ENCODE measurements at places on chromosomes 16 and 17.
A peak's percentile ranks its signal among the peaks of the same experiment; 100 is the strongest.

- peak; percentile 60 for DNase-seq
These were observed 44.7 kb downstream of the CYTH1 start for GRCh38 chr17:78737332-78737731.

GRCh38 chr17:48593840-48594537, 410 bp upstream of the HOXB5 start:
- peak; percentile 75 for DNase-seq

GRCh38 chr17:57935833-57936807, 19.1 kb downstream of the CUEDC1 start:
- DNase-seq, result no peak

GRCh38 chr16:78105517-78105916, 6.1 kb downstream of the WWOX start:
- DNase-seq, result no peak
